Foreskin fibroblast (primary cell): ENCODE measurements at places on chromosomes 11 and 22.

DNA sequence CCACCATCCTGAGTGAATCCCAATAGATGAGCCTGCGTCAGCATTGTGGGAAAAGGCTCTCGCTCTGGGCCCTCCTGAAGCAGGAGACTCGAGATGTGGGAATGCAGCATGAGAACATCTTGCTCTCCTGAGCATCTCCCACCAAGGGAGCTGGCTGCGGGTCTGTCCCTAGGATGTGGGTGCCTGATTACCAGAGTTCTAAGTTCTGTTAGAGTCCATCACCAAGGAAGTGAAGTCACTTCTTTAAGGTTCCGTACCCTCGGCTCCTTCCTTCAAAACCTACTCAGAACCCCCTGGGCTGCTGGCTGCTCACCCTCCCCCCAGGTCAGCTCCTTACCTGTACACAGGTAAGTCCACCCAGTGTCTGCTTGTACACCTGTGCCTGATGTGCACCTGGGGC lies 100.5 kb upstream of the IGLL5 start:
- no peak for DNase-seq

DNA sequence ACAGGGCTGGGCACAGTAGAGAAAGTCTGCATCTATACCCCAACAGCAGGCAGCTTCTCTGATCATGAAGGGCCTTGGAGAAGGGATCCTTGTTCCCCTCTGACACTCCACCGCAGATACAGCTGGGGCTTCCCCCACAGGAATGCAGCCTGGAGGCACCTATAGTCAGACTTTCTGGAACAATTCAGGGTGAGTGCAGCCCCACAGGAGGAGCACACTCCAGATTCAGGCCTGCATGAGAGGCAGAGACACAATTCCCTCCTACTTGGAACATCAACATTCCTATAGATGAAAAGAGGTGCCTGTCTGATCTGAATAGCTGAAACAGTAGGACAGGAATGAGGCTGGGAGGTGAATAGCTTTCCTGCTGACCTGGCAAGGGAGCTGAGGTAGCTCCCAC lies 1298.0 kb upstream of the CNTN5 start:
- no peak for DNase-seq

- DNase-seq: no peak
These were observed 10.7 kb downstream of the VSIG10L2 start for GRCh38 chr11:125956391-125957134.

- peak; percentile 4 for DNase-seq
These were observed 1850.2 kb upstream of the RAG2 start for GRCh38 chr11:38448284-38448683.

DNA sequence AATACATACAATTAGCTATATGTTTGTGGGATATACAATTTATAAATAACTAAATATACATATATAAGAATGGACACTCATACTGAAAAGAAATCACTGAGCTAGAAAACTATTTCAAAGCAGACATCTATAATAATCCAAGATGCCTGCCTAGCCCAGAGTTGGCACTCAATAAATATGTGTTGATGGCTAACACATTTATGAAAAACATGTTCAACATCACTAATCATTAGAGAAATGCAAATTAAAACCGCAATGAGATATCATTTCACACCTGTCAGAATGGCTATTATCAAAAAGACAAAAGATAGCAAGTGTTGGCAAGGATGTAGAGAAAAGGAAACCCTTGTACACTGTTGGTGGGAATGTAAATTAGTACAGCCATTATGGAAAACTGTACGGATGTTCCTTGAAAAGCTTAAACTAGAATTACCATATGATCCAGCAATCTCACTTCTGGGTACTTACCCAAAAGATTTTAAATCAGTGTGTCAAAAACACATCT lies 29.8 kb downstream of the POU2AF1 start:
- DNase-seq: no peak

- DNase-seq: no peak
These were observed 375.5 kb upstream of the NARS2 start for GRCh38 chr11:78949976-78950690.

DNA sequence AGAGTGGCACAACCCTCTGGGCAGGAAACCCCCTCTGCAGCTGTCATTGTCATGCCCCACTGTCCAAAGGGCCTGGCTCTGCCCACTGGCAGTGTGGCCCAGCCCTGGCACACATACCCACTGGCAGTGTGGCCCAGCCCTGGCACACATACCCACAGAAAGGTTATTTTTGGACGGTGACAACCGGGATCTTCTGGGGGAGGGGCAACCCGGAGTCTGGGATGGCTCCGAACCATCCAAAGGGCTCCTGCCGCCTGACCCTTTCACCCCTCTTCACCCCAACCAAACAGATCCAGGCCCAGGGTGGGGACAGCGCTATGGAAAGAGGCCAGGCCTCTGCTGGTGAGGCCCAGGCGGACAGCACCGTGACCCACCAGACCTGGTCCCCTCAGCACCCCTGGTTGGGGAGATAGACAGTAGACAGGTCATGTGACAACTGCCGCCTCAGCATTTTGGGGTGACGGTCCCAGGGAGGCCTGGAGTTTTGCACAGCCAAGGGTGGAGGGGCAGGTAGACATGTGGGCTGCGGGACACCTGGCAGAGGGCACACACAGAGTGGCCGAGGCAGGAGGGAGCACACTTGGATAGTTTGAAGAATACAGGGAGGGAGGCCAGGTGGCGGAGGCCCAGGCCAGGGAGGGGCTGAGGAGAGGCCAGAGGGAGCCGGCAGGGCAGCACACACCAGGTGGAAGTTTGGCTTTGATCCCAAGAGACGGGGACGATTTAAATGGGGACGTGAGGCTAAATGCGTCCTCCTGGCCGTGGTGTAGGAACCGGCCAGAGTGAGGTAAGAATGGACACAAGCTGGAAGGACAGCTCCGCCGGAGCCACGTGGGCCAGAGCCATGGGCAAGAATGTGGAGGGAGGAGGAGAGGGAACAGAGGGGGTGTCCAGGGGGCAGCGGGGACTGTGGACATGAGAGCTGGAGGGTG lies 2.9 kb downstream of the MAPK12 start:
- no peak for DNase-seq

GRCh38 chr11:64710418-64711137 lies 12.4 kb downstream of the NRXN2 start:
- peak; percentile 18 for DNase-seq

DNA sequence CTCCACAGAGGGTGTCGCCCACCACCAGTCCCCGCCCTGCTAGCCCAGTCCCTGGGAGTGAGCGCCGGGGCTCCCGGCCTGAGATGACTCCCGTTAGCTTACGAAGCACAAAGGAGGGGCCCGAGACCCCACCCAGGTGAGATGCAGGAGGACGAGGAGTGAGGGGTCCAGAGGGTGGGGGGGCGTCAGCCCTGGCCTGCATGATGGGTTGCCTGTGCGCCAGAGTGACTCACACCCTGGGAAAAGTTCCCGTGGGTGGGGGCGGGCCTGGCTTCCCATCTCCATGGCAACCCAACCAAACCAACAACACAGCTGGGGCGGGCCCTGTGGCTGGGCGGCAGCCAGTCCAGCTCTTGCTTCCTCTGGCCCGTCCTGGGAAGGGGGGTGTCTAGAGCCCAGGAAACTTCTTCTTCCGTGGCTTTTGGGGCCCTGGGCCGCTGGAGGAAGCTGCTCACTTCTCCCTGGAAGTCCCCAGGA lies 4.5 kb downstream of the GAS2L1 start:
- DNase-seq: peak; percentile 99

GRCh38 chr11:88418508-88418907 lies 81.0 kb upstream of the CTSC start:
- DNase-seq: no peak

DNA sequence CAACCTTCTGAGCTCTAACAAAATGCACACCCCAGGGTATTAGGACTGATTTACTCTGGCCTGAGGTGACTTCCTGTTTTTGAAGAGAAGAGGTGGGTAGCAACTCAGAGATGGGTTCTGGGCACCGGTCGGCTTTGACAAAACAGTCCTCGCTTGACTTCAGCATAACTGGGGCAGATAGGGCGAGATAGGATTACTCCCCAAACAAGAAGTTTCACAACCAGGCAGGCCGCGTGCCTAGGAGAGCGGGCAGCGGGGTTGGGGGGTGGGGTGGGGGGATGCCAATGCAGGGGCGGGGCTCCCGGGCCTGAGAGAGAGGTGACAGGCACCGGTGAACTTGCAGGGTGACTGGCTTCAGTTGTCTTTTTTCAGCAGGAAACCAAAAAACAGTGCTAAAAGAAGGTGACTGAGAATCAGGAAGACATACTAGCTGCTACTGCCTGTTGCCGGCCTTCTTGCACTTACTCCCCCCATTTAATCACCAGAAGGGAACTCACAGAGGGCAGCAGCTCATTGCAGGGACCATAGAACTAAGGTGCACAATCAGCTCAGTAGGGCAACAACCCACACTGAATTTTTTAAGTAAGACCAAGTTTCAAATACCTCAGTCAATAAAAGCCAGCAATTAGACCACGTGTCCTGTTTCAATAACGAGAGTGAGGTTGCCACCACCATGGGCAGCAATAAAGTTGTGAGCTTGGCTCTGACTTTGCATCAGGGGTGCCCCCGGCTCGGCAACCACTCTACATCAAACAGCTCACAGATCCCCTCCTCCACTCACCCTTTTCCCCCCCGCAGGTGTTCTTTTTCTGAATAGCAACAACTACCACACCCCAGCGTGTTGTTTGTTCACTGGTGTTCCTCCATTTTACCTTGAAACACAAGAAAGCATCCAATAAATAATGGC lies 37.2 kb upstream of the ETS1 start:
- DNase-seq: no peak

GRCh38 chr22:32752816-32753520 lies 48.5 kb upstream of the TIMP3 start:
- DNase-seq: no peak

GRCh38 chr11:10233581-10233980 lies 60.4 kb downstream of the SBF2 start:
- peak; percentile 62 for DNase-seq

- no peak for DNase-seq
These were observed 2.5 kb upstream of the MIF start for GRCh38 chr22:23891726-23892125.

DNA sequence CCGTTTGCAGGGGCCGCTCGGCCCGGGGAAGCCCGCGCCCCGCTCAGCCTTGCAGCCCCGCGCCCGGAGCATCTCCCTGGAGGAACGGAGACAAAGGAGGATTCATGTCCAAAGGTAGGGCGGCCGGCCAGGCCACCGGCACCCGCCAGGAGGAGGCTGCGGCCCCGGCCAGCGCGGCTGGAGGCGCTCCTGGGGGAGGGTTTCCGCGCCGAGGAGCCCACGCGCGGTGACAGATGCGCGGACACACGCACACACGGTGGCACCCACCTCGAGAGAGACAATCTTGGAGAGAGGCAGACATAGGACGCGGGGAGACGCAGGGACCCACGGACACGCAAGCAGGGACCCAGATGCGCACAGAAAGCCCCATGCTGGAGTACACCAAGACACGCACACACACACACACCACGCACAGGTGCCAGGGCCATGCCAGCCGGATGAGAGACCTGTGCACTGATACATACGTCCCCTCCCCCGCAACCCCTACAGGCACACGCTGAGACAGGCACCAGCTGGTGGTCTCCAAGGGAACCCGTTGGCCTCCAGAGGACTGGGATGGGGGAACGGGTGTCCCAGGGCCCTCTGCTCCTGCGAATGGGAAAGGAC lies 7.8 kb downstream of the SEPTIN3 start:
- DNase-seq: peak; percentile 25

DNA sequence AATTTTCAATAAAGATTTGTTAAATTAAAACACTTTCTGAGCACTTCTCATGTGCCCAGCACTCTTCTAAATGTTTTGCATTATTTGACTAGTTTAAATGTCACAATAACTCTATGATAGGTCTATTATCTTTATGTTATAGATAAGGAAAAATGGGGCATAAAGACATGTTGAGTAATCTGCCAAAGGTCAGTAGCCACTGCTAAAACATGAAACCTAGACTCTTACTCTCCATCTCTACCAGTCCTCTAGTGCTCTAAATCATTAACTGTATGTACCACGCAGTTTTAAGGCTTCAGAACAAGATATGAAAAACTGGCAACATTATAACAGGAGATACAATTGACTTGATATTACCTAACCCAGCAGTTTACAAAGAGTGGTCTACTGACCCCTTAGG lies 6.9 kb downstream of the RAB6A start:
- no peak for DNase-seq

DNA sequence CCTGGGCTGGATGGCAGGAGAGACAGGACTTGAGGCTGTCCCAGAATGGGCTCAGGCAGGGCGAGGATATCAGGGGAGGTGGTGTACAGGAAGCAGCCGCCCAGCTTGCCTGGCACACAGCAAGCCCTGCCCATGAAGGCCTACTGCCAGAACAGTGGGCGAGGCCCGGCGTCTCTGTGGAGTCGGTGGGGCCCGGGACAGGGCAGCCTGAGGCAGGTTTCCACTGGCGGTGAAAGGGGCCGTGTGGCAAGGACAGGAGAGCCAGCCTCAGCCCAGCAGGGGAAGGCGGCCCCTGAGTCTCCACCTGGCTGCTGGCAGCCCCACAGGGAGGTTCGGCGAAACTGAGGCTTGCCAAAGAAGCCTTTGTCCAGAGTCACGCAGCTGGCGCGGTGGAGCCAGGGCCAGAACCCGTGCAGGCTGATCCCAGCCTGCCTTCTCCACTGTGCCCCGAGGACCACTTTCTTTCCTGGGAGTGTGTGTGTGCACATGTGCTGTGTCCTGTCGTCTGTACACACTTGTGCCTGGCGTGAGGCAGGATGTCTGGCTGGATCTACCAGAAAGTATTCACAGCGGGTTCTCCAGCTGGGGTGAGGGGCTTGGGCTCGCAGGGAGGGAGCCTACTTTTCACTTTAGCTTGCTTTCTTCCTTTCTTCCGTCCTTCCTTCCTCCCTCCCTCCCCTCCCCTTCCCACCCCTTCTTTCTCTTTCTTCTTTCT lies 1.2 kb downstream of the TSPO start:
- peak; percentile 67 for DNase-seq

- no peak for DNase-seq
These were observed 1.1 kb downstream of the MLC1 start for GRCh38 chr22:50084080-50084477.

DNA sequence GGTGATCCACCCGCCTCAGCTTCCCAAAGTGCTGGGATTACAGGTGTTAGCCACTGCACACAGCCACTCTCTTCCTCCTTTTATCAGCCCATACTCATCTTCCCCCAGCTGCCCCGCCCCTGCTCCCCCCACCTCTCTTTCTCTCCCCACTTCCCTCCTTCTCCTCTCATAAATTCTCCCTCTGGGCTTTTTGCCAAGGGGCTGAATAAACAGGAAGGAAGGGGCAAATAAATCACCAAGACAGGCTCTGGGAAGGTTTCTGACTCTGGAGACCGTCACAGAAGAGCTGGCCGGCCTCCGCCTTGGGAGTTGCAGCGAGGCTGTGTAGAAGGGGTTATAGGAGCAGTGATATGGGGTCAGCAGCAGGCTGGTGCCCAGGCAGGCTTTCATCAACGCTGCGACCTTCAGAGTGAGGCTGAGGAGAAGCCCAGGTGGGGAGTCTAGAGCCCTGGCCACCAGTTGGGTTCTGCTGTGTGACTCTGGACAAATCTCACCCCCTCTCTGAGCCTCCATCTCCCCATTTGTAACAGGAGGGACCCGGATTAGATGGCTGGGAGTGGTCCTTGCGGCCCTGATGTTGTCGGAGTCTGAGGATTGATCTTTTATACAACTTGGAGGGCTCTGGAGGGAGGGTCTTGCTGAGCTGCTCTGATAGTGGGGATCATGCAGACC lies 62.6 kb upstream of the RASD2 start:
- peak; percentile 50 for DNase-seq
